NCI-H187 (cell line): ENCODE measurements at places on chromosomes 12 and 14.

DNA sequence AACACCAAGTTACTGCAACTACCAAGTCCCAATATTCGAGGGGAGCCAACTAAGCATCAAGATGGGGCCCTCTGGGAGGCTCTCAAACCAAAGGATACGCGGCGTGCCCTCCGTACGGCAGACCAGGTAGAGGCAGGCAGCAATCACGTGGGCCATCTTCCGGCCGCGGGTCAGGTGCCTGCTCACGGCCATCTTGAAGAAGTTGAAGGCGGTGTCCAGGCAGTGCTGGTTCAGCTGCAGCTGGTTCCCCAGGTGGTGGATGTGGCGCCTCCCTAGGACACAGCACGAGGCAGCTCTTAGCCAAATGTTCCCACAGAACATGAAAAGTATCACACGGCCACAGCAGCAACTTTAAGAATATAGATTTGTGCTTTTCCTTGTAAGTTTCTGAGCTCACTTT is 24.3 kb downstream of the BTBD6 start:
- no peak for DNase-seq

- DNase-seq: no peak
Observed at GRCh38 chr14:54784060-54784459, 118.6 kb downstream of the GCH1 start.

- no peak for DNase-seq
Observed at GRCh38 chr12:25436206-25437030, 116.7 kb downstream of the LMNTD1 start.

DNA sequence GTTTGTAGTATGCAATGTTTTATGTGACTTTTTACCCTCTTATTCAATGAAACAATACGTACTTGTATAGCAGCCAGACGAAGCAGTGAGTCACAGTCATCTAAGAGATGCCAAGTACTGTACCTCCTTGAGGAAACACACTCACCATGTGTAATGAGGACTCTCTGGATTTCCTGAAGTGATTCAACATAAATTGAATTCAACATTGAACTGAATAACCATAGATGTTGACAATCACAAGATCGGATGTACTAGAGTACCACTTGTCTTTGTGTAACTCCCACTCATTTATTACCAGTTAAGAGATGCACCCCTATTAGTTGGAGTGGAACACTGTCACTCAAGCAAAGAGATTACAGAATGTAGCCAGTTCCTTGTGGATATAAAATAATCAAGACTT is 175.2 kb upstream of the HMGA2 start:
- no peak for DNase-seq

GRCh38 chr14:102020058-102020971 is 55.9 kb downstream of the DYNC1H1 start:
- no peak for DNase-seq
